Fibroblast of skin of left quadriceps (primary cell): ENCODE measurements at places on chromosomes 12 and 14.

- no peak for DNase-seq
Observed at GRCh38 chr12:106265116-106265515, 17.3 kb upstream of the CKAP4 start.

GRCh38 chr12:4416276-4416675 lies 29.3 kb downstream of the FGF6 start:
- no peak for DNase-seq

DNA sequence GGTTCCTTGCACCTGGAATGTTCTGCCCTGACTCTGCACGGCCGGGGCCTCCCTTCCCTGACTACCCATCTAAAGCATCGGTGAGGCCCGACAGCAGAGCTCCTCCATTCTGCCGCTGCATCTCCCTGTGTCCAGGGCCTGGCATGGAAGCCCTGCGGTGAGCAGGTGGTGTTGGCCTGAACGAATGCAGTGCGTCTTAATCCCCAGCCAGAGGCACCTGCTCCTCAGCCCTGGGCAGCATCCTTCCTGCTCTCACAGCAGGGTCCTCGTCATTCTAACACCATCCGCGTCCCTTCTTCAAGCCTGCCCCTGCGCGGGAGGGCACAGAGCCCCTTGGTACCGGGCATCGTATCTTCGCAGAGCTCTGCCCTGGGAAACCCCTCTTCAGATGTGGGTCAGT lies 15.4 kb downstream of the BEGAIN start:
- DNase-seq, result no peak

- DNase-seq, result no peak
Observed at GRCh38 chr12:3398196-3398789, 92.7 kb upstream of the PRMT8 start.

GRCh38 chr12:29782871-29783772 lies 620 bp downstream of the TMTC1 start:
- DNase-seq, result no peak

DNA sequence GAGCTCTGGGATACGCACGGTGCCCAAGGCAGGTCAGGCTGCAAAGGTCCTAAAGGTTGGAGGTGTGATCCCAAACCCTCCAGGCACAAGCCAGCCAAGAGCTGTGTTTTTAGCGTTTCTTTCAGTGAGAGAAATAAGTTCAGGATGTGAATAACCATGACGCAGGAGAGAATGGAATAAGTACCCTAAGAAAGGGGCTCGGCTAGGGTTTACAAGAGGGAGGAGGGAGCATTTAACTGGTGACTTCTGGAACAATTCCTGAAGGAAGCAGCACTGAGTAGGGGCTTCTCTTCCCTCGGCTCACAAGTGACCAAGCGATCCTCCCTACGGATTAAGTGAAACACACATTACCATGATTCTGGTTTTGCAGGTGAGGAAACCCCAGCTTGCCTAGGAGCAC lies 29.4 kb downstream of the SSH1 start:
- no peak for DNase-seq

GRCh38 chr14:98924046-98924445 lies 348.0 kb downstream of the BCL11B start:
- DNase-seq, result no peak

- no peak for DNase-seq
Observed at GRCh38 chr14:64620910-64621309, 71.1 kb downstream of the PPP1R36 start.

DNA sequence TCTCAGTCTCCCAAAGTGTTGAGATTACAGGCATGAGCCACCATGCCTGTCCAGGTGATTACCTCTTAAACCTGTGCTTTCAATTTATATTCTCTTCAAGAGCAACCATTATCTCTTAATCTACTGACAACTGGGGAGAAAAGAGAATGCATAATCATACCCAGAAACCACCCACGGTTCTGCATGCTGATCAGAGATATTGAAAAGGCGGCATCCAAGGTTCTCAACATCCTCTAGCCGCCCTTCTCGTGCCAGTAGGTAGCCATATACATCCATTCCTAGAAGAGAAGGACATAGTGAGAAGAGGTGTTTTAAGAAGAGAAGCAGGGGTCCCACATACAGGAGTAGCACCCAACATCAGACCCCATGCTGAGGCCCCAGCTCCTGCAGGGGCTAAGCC lies 20.8 kb downstream of the ANAPC7 start:
- no peak for DNase-seq

DNA sequence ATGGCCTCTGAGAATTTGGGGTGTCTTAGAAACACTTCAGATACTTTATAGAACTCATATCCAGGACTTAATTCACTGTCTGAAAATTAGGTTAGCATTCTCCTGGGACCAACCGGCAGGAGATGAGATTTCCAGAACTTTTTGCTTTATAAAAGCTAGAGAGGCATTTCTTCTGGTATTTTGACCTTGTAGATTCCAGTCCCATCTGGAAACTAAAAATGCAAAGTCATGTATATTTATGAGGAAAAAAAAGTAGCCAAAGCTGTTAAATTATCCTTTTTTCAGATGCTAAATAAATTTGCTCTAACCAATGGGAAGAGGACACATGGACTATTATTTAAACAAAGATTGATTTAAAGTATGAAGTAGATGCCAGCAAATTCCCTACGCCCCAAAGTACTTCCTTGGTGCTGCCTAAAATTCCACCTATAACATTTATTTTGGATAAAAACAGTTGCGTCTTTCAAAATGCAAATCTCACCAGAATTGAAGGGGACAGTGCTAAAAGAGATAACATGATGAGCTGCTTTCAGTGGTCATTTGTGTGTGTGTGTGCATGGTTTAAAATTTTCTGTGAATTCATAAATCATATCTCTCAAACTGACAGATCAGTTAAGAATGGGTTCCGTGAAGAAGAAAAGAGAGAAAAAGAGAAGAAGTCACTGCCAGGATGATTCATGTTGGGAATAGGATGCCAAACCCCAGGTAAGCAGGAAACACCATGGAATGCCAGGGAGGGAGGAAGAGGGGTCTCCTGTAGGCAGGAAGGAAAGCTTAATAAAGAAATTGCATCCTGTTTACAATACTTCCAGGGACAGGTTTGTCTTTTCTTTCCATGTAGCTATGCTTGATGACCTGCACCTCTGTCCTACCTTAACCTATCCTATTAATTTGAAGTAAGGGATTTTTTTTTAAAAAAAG lies 97.7 kb upstream of the RGS6 start:
- DNase-seq, result no peak

DNA sequence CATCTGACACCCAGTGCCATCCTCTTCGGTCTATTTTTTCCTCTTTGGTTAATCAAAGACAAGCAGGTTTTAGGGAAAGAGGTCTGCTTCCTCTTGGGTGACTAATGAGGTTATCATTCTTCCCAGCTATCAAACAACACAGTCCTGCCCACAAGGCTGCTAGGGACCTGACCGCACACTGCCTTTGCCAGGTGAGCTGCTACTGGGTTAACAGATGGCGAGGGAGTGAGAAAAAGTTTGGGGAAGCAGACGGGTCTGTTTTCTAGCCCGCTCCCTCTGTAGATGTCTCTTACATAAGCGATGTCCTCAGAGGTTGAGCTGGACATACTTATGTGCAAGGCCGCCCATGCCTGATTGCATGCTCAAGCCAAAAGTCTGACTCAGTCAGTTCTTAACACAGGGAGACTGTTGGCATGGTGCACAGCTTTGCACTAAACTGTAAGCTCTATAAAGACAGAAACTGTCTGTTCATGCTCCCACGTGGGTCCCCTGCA lies 94.1 kb downstream of the SLC15A4 start:
- no peak for DNase-seq

- no peak for DNase-seq
Observed at GRCh38 chr12:34605510-34605887, 583.2 kb downstream of the ALG10 start.

DNA sequence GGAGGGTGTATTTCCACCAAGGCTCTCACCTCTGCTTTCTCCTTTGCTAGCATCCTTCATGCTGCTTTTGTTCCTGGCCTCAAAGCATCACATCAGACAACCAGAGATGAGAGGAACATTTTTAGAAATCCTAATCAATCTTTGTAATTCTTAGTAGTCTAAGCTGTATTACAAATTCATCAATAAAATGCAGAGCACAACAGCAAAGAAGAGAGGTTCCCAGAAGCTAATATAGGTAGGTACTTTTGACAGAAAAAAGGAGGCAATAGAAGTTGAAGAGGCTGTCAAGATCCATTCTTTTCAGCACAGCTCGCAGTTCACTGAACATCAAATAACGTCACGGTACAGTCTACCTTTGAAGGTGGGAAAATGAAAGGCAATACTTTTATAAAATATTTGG lies 265.2 kb upstream of the SYT1 start:
- no peak for DNase-seq

DNA sequence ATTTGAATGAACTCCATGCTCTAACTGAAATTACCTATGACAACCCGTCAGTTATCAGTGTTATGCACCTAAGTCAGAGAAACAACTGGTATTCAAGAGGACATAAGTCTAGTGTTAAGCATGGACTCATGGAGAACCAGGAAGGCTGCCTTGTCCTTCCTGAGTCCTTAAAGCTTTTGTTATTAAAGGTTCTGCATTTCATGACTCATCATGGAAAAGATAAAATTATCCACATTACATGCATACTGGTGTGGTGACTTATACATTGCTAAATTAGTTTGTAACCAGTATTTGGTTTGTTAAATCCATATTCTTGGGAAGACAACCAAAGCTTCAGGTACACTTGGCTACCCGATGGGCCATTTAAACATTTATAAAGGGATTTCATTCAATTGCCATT lies 6.5 kb upstream of the OR4E1 start:
- no peak for DNase-seq

GRCh38 chr12:52079576-52080402 lies at the start of gene SMIM41:
TSS of gene SMIM41 (plus strand) at chr12:52079704. CDS start at chr12:52079780, 76 bp downstream.
- DNase-seq, result no peak

DNA sequence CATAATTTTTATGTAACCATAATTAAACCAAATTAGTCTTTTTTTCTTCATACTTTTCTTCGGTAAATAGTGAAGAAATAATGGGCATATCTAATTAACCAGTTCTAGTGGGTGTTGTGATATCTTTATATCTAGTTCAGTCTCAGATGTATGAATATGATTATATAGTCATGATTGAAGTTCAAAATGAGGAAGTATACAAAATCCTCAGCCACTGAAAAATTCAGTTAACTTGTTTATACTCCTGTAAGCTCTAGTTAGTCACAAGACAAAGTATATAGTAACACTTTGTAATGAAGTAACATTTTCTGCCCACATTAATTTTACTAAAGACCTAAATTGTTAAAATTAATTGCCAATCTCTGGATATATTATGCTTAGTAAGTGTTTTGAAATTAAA lies 46.5 kb downstream of the CAND1 start:
- DNase-seq, result no peak

DNA sequence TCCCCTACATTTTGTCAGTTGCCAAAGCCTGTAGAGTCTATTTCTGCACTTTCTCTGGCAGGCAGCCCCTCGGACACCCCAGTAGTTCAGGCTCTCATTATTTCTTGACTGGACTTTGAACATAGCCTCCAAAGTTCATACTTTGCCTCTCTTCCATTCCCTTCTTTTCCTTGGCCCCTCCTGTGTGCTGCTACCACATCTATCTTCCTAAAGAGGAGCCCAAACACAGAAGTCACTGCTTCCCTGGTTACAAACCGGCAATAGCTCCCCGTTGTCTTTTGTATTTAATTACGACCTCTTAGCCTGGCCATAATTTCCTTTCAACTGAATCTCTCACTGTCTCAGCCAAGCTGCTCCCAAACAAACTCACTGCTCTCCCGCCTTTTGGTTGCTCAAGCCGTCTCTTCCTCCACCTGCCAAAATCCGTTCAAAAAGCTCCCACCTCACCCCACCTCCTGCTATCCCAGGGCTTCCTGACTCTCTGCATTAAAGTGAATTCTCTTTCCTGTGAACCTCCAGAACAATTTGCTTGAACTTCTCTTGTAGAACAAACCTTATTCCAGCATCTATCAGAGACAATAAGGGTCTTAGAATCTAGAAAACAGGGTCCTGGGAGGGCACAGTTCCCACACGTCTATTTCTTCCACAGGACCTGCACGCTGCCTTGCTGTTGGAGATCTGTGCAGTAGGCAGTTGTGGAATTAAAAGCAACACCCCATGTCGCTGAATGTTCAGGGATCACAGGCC lies 46.9 kb downstream of the PRMT8 start:
- no peak for DNase-seq

DNA sequence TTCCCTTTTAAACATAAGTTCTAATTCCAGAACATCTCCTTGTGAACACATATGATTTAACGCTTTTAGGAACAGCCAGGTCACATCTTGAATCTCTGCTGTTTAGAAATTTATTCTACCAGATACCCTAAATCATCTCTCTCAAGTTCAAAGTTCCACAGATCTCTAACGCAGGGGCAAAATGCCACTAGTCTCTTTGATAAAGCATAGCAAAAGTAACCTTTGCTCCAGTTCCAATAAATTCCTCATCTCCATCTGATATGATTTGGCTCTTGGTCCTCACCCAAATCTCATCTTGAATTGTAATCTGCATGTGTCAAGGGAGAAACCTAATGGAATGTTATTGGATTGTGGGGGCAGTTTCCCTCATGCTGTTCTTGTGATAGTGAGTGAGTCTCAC lies 96.3 kb upstream of the PLEKHA5 start:
- DNase-seq, result no peak

DNA sequence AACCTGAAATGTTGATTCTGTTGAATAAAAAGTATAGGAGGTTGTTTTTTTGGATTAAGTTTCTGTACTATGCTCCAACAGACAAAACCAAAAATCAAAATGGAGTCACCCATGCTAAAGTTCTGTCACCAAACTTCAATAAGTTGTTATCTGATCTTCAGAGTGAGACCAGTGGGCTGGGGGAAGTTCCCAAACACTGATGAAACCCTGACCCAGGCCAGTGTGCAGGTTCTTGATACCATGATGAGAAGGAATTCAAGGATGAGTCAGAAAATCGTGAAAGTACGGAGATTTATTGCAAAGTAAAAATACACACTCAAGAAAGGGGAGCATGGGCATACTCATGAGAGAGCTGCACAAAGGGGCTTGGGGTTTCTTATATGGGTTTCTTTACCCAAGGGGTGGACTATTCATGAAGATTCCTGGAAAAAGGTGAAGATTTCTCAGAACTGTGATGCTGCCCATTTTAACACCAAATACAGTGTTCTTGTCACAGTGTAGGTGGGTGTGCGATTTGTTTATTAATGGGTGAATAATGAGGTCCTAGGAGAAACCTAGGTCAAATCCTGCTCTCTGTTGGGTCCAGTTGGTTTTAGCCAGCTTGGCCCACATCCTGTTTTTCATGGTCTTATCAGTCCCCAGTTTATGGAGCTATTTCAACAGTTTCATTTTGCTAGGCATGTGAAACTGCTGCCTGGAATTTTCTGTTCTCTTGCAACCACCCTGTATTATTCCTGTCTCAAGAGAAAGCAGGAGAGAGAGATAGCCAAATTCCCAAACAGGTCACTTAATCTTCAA lies 27.5 kb upstream of the DENND5B start:
- DNase-seq, result no peak

GRCh38 chr14:52729585-52729924 lies 411 bp upstream of the STYX start:
- DNase-seq, result no peak

GRCh38 chr12:18721452-18721851 lies 16.4 kb downstream of the PLCZ1 start:
- DNase-seq, result no peak

GRCh38 chr12:63844391-63845341 lies at the start of gene SRGAP1:
TSS of gene SRGAP1 (plus strand) at chr12:63844700. CDS start at chr12:63844817, 117 bp downstream.
- DNase-seq, result peak; percentile 46
